ENCODE measurements at places on chromosomes 3 and 15. TPM values are rescaled to one million over a fixed set of nuclear protein-coding genes. Genes with fewer than 3 reads are reported as not detected.

- DNase-seq = no peak
These were observed 95.0 kb downstream of the ADCY5 start for GRCh38 chr3:123353850-123354233.

DNA sequence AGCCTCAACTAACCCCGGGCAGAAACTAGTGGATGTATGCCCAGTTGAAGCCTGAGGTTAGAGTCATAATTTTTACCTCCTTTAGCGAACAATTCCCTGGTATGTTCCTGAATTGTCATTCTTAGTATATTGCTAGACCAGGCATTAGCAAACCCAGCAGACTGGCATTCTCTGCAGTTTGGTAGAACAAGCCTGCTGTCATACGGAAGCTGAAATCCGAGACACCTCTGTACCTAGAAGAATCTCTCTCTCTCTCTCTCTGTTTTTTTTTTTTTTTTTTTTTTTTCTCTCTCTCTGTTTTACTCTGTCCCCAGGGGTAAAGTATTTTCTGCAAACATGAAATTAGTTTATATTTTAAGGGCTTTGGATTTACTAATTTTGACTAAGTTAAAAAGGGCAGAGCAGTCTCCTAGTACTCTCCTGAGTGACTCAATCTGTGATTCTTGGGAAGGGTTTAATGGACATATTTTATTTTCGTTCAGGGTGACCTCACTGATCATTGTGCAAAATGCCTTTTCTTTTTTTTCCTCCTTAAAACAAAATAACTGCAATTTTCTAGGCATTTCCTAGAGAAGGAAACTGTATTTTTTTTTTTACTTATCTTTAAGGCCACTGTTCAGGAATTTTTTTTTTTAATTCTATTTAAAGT is 133.6 kb upstream of the ICE2 start:
- DNase-seq = no peak

FGF12 gene
- 354 TPM for total RNA-seq

- DNase-seq = no peak
These were observed 50.6 kb upstream of the SLC7A14 start for GRCh38 chr3:170636400-170636973.

DNA sequence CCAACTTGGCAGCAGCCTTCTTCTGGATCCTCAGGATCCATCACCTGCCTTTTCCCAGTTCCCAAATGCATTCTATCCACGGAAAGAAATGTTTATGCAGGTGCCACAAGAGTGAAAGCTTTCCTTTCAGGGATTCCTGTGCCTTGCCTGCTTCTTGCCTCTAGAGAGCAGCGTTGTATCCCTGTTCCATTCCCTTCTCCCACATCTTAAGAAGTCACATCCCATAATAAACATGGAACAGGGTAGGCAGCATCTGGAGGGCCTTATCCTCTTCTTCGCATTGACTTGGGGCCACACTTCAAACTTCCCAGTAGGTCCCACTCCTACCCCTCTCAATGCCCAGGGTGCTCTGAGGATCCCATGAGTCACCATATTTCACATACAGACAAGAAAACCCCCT is 72.7 kb upstream of the DCLK3 start:
- DNase-seq = no peak

- DNase-seq = no peak
These were observed 273.7 kb downstream of the RBMS3 start for GRCh38 chr3:29554566-29554965.

AGBL1 gene
- total RNA-seq = not detected

DNA sequence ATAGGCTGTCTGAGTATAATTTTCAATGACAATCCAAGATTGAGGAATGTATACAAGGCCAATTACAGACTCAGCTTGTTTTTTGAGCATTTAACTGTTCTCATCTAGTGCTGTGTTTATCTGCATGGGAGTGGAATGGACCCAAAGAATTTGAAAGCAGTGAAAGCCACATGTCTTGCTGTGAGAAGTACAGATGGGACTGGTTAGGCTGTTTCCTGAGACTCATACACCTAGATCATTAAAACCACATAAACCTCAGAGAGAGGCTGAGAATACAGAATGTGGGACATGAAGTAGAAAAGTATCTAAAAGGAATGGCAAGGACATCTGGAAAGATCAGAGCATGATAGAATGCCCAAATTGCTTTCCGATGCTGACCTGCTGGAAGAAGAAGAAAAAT is 224.6 kb downstream of the NLGN1 start:
- no peak for DNase-seq

DNA sequence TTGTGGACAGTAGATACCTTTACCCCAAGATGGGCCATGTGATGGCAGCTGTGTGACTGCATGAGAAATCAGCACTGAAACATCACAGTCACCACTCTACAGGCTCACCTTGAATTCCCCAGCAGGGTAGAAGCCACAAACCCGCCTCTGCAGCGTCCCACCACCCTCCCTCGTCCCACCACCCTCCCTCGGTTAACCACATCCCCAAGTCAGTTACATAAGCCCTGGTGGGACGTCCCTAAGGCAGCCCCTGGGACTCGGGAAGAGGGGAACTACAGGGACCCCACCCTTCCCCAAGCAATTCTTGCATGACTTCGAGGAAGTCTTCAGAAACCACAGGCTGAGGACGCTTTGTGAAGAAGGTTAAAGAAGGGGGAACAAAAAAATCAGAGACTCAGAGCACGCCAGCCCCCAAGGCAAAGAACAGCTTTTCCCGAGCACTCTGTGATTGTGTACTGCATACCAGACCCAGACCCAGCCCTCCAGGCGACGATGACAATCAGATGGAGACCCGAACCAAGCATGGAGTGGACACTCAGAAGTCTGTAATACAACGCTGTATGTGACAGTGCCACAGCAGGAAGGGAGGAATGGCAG is 60.5 kb downstream of the SH3BP5 start:
- DNase-seq = peak; percentile 57
